WTC11 (cell line): ENCODE measurements at places on chromosomes 4 and X. TPM values are rescaled to one million over a fixed set of nuclear protein-coding genes. Genes with fewer than 3 reads are reported as not detected.

The HAND2 gene
- total RNA-seq: 0.09 to 0.13 TPM in 2 of 3 replicates, not detected in the other

The CLGN gene
- 2.3 to 3.4 TPM (median 3.0 TPM) in 3 replicates for total RNA-seq

The RHOH gene
- 3.9 to 8.7 TPM (median 7.4 TPM) in 3 replicates for total RNA-seq

DNA sequence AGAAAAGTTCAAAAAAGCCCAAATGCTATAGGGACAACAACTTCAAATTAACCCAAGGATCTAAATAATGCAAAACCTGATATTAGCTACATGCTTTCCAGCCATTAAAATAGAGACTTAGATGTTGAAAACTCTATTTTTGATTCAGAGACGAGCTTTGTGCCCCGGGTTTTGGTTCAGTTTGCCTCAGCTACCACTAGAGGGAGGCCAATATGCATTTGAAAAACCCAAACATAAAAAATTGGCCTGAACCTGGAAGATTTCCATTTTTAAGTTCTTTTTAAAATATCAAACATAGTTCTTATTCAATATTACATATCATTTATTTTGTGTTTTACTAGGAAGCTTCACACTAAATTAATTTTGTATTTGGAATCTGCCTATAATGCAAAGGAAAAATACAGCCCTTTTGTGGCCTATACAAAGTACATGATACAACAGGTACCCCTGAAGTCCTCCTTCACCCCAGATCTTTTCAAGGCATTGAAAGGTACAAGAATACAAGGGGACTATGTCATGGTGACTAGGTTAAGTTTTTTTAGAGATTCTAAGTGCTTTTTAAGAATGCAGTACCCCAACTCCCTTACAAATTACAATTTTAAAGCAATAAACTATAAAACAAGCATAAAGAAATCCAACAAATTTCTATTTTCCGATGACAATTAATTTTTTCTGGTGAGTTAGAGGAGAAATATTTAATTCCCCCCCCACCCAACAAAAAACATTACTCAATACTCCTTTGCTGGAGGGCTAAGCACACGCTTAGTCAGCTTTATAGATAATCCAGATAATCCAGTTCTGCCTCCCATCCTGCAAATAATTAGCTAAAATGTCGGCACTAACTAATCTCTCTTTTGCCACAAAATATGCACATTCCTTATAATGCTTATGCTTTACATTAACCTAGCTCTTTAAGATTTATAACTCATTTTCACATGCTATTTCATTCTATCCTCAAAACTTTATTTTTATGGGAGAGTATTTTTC is 97.7 kb upstream of the PTPN13 start:
- H3K27ac ChIP-seq: no peak overlapping the region
- DNase-seq: peak; percentile 25
- H3K4me3 ChIP-seq: no peak overlapping the region

DNA sequence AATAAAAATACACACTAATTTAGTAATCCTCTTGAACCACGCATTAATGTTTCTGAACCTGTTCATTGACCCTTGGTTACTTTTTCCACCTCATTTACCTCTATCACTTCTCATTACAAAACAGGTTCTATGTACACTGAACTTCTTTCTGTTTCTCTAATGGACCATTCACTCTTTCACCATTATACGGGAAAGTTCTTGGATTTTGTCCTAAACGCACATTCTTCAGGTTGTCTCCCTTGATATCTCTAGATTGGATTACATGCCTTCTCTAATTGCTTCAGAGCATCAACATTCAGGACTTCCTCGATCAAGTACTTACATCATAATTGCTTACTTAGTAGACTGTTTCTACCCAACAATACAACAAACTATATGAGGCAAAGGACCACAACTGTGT is 359.4 kb upstream of the FSTL5 start:
- H3K4me1 ChIP-seq: peaks cover 7% of the 10 kb centered on the region
- no peak overlapping the region for H3K27ac ChIP-seq
- no peaks in the 10 kb centered on the region; the same call in none of the 2 replicates for H3K36me3 ChIP-seq
- no peaks in the 10 kb centered on the region for H3K27me3 ChIP-seq

GRCh38 chr4:137226221-137226620 is 306.1 kb downstream of the PCDH18 start:
- H3K36me3 ChIP-seq: peaks cover 10% of the 10 kb centered on the region
- no peak overlapping the region for H3K4me3 ChIP-seq
- DNase-seq: no peak
- no peak overlapping the region for H3K27ac ChIP-seq

DNA sequence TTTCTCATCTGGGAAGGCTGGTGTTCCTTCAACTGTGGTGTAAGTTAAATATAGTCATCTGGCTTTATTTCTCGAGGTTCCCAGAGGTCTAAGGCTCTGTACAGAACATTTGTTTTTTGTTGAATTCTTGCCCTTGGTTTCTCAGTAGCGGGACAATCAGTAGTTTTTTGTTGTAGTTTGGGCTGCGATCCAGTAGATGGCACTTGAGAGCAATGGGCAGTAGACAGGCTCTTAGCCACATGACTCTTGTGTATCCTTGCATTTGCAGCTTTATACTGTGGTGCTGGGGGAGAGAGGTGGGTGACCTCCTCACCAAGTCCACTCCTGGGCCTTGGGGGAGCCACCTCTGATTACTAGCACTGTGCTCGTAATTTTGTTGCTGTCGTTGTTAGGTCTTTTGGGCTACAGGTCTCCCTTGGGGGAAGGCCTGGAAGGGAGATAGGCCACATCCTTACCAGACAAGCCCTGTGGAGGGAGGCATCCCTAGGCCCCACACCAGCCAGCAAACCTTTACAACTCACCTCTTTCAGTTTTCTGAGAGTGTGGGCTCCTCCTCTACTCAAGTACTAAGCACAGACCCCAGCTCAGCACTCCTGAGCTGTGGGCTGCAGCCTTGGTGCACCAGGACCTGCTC is 8.1 kb downstream of the ETDB start:
- DNase-seq: peak; percentile 39
- no peaks in the 10 kb centered on the region for H3K36me3 ChIP-seq
- no peaks in the 10 kb centered on the region; the same call in 1 of the 2 replicates for H3K27me3 ChIP-seq
- no peak overlapping the region for H3K27ac ChIP-seq
- no peaks in the 10 kb centered on the region for H3K4me1 ChIP-seq

GRCh38 chr4:40423735-40424134 is 88.6 kb downstream of the CHRNA9 start:
- H3K27ac ChIP-seq: peak overlapping the region; percentile 78
- no peak for DNase-seq
- H3K27me3 ChIP-seq: peaks cover 3% of the 10 kb centered on the region; the same call in 1 of the 2 replicates
- H3K36me3 ChIP-seq: peaks cover 56% of the 10 kb centered on the region
